Renal cortical epithelial cell (primary cell): ENCODE measurements at places on chromosomes 3 and 15. TPM values are rescaled to one million over a fixed set of nuclear protein-coding genes. Genes with fewer than 3 reads are reported as not detected.

DNA sequence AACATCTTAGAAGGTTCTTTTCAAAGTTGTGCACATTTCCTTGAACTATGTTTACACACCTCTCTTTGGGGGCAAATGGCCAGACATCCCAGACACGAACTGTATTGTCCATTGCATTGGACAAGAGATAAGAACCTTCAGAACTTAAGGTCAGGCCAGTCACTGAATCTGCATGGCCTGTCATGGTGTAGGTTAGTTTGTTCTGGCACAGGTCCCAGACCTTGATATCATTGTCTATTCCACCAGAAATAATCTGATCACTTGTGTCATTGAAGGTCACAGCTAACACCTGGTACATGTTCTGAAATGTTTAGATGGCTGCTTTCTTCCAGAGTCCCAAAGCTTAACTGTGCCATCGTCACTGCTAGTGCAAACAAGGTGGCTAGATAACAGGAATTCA is 55.7 kb downstream of the KCNAB1 start:
- no peak for DNase-seq

Gene ZIC1
- not detected in 2 replicates for total RNA-seq

DNA sequence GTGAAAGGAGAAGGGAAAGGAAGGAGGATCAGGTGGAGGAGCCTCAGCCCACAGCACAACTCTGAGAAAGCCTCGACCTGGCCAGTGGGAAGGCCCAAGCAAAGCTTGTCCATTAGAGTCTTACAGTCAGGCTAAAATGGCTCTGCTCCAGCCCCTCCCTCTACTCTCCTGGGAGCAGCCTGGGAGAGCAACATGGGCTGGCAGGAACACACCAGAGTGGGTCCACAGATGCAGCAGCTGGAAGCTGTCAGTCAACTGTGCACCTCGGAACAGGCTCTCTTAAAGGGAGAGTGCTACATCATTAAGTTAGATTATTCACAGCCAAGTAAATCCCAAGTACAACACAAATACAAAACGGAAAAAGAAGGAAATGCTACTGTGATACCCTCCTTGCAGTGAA is 98.0 kb upstream of the LIMD1 start:
- no peak for DNase-seq

Gene PLSCR5
- total RNA-seq, result not detected in 2 replicates

Gene CD86
- not detected in 2 replicates for total RNA-seq

DNA sequence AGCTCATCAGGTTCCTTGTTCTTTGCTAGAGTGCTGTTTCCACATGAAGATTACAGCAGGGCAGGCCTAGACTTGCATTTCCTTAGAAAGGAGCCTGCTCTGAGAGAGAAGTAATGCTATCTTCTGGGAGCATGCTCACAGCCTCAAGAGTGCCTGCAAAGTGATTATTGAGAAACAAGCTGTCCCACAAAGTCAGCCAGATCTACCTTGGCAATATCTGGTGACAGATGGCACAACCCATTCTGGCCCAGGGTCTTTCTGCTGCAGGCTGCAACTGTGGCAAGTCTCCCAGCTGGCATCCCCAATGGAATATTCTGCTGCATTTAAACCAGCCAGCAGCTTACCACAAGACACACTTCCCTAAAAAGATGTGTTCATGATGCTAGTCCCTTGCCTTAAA is 29.3 kb downstream of the MTMR10 start:
- no peak for DNase-seq

Gene SLC28A2
- total RNA-seq, result not detected in 2 replicates

DNA sequence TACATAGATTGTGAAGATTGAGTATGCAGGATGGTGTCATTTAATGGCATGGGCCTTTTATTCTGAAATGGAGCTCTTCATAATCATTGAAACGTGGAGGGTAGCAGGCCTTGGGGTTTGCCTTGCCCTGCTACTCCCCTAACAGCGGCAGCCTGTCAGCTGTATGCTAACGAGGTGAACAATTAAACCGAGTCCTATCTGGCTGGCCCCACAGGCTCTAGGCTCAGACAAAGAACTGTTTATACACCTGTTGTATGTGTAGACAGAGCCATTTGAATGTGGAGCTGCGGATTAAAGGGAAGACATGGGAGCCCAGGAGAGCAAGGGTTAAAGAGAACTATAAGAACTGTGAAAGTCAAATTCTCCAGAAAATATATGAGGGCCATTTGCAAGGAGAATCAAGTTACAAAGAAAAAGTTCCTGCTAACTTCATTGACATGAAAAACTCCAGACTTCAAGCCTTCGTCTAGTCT is 116.7 kb upstream of the CGNL1 start:
- peak; percentile 37 for DNase-seq

- no peak for DNase-seq
Observed at GRCh38 chr3:184825121-184825820, 13.3 kb downstream of the VPS8 start.

GRCh38 chr3:80606073-80606472 is 838.3 kb upstream of the ROBO1 start:
- no peak for DNase-seq

DNA sequence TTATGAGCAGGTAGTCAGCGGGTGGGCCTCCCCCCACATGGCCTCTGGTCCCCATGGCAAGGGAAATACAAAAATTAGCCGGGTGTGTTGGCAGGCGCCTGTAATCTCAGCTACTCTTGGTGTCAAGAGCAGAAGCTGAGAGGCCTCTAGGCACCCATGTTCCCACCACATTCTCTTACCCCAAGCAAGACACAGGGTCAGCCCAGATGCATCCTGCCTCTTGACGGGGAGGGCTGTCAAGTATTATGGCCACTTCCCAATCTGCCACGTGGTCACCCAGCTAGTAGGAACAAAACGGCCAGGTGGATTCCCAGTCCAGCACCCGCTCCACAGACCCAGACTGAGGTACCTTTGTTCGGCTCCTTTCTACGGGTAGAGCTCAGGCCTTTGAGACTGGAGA is 16.2 kb upstream of the SLC6A6 start:
- DNase-seq, result no peak

DNA sequence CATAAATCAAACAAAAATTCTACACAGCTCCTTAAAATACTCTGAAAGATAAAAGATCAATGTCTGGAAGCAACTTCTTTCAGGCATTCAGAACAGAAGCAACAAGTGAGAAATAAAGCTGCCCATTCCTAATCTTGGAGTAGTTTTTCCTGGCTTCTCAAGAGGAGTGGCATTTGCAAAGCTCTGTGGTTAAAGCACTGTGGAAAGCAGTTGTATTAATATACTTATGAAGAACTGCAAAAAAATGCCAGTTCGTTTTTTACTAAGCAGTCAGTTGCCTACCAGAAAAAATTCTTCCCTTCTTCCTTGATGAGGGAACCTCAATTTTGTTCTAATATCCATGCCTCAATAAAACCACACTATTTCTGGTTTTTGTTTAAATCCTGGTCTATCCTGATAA is 197.8 kb downstream of the TNIK start:
- no peak for DNase-seq

DNA sequence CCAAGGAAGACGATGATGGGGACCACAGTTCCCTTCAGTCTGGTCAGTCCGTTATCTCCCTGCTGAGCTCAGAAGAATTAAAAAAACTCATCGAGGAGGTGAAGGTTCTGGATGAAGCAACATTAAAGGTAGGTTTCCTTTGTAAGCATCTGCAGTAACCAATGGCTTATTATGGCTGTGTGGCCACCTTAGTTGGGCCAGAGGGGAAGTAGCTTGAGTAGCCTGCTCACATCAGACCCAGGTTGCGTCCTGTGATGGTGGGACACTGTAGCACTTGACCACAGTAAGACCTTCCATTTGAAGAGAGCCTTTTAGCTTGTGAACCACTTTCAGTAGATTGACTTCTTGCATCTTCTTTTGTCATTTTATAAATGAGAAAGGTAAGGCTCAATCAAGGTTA is 22.6 kb downstream of the STARD5 start:
- DNase-seq, result no peak

Gene GRK7
- total RNA-seq, result 0.05 TPM in 1 of 2 replicates, not detected in the other

DNA sequence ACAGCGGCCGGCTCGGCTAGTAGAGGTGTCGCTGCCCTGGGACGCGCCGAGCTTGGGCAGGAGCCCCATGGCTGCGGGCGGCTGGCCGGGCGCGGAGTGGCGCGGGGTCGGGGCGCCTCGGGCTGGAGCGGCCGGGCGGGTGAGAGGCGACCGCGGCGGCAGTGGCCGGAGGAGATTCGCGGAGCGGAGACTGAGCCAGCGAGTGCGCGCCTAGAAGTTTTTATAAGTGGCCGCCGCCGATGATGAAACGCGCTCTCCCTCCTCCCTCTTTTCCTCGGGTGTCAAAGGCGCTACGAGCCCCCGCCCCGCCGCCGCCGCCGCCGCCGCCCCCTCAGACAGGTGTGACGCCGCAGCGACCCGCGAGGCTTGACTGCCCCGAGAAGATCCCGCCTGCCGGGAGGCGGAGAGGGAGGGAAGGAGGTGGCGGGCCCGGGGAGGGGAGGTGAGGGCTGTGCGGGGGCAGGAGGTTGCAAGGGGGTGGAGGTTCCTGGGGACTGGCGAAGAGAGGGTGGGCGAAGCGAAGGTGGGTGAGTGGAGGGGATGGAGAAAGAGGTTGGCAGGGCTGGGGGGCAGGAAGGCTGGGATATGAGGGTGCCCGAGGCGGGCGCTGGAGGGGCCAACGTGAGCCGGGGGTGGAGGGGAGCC is at the start of gene SLCO2A1:
SLCO2A1 (minus strand) TSS at position 192 of the 645 bp plus-strand sequence; CDS start at position 69, 123 bp downstream.
- no peak for DNase-seq

GRCh38 chr3:46946856-46947545 is 29.5 kb downstream of the CCDC12 start:
- DNase-seq, result peak; percentile 53

- peak; percentile 67 for DNase-seq
Observed at GRCh38 chr3:25156626-25157025, 271.4 kb upstream of the RARB start.

GRCh38 chr15:92418864-92419263 is 25.2 kb downstream of the ST8SIA2 start:
- DNase-seq, result no peak

Gene PROS1
- 23.3 and 60.3 TPM in 2 replicates for total RNA-seq

GRCh38 chr15:36263666-36264065 is 315.8 kb upstream of the CDIN1 start:
- no peak for DNase-seq

- no peak for DNase-seq
Observed at GRCh38 chr3:59927056-59927455, 877.2 kb upstream of the CFAP20DC start.

Gene CDHR4
- total RNA-seq, result not detected in 2 replicates

GRCh38 chr3:190056742-190057141 is 64.0 kb downstream of the P3H2 start:
- no peak for DNase-seq

Gene GHRL
- total RNA-seq, result not detected in 2 replicates

DNA sequence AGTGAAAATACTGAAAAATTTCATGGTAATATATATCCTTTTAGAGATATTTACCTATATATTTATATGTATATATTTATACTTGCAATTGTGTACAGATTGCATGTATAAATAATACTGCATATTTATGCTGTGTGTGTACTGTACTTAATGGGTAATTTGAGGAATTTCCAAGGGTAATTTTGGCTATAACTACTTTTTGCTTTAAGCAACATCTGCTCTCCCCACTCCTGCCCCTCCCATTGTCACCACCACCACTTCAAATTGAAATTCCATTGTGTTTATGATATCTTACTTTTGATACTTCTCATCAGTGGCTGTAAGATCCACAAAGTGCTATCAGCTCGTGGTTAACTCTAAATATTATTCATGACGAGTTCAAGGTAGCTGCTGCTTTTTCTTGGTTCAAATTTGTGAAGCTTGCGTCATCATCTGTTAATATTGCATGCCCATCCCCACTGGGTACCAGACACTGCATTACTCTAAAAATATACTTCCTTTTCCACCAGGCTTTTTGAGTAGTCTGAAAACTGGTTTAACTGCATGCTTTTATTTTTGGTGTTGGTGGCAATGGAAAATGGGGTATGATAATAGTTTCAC is 91.7 kb upstream of the MITF start:
- DNase-seq, result no peak

Gene MKRN3
- total RNA-seq, result 0.25 TPM in 1 of 2 replicates, not detected in the other

DNA sequence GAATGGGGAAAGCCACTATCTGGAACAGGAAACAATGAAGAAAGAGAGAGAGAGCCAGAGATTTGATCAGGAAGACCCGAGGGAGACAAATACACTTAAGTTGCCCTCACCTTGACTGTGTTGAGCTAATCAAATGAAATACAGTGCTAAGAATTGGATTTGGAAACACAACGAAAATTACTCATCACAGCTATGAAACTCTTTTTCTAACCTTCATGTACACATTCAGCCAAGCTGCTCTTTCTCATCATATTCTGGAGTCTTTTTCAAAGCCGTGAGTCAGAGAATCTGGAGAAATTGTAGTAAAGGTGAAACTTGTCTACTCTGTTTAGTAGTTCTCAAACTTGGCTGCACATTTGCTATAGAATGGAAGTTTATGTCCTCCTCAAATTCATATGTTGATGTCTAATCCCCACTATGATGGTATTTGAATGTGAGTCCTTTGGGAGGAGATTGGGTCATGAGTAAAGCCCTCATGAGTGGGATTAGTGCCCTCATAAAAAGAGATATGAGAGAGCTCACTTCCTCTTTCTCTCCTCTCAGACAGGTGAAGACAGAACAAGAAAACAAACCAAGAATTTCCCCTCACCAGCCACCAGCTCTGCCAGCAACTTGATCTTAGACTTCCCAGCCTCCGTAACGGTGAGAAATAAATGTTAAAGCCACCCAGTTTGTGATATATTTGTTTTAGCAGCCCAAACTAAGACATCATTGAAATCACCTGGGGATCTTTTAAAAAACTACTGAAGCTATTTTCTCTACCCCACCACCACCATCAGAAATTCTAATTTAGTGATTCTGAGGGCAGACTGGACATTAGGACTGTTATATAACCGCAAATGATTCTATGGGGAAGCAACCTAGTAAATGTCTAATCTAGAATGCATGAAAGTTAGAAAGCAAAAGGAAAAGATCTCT is 143.6 kb upstream of the GRM7 start:
- no peak for DNase-seq

DNA sequence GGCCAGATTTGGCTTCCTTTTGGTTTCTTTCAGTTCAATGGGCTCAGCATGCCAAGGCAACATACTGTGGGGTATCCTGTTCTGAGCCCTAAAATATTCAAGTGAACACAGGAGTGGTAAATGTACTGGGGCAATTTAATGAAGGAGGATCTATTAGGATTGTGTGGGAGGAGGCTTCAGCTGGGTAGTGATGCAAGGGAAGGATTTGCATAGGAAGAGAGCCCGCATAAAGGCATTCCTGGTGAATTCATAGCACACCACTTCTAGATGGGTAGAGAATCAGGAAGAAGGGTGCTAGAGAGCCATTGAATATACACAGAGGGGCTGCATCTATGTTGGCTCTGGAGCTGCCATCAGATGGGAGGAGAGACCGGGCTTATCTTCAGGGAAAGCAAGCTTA is 20.6 kb upstream of the KNG1 start:
- no peak for DNase-seq

Gene YEATS2
- 21.2 and 43.9 TPM in 2 replicates for total RNA-seq

DNA sequence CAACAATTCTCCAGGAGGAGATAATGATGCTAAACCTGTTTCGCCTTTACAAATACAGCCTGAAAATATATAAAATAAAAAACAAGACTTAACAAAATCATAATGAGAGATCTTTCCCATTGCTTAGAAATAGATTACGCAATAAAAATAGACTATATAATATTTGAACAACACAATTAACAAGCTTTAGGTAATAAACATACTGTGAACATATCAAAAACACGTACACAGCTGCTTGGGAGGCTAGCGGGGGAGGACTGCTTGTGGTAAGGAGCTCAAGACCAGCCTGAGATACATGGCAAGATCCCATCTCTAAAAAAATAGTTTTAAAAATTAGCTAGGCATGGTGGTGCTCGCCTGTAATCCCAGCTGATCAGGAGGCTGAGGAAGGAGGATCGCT is 8.7 kb downstream of the NSMCE3 start:
- no peak for DNase-seq

GRCh38 chr3:58665405-58665804 is 1.2 kb downstream of the FAM3D start:
- peak; percentile 90 for DNase-seq
